ENCODE measurements at places on chromosomes 1 and 21.

- no peak for DNase-seq
Observed at GRCh38 chr1:29444081-29444715, 207.9 kb downstream of the PTPRU start.

DNA sequence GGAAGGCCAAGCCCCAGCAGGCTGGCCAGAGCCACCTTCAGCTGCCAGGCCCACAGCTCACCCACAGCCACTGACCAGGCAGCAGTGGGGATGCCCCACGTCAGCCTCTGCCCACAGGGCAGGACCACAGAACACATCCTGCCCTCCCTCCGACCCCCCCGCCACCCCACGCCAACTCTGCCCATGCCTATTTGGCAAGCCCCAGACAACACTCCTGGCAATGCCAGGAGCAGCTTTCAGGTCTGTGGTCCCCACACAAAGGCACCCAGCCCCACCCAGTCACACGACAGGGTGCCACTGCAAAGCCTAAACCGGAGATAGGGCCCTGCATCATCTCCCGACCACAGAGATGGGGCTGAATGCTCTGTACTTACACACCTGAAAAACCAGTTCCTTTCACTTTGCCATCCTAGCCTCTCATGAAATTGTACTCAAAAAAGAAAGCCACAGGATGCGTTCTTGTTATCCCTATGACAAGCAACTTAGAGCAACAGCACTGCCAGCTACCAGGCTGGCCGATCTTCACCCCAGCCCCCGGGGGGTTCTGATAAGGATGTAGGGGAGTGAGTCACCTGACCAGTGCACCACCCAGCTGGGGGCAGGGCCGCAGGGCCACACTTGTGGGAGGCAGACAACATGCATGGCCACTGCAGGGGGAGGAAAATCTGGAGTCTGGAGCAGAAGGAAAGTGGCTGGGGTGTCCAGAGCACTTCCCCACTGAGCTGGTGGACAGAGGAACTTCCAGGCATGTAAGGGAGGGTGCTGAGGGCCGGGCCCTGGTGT lies 36.2 kb downstream of the UBE2G2 start:
- DNase-seq = peak; percentile 83

GRCh38 chr1:163072658-163073057 lies 3.5 kb downstream of the RGS4 start:
- DNase-seq = no peak

DNA sequence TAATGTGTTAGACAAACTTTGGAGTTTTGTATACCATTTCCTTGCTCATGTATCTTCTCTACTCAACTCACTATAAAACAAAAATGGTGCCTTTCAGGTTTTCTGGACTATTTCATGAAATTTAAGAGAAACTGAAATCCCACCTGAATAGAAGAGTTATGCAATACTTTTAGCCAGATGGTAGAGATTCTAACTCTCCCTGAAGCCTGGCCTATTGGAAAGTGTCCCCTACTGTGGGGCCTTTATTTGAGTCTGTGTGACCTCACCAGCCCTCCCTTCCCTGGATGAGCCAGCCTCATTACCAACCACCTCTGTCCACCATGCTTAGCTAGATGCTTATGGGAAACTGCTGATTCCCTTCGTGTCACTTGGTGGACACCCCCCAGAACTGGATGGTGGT lies 35.5 kb downstream of the TBX19 start:
- no peak for DNase-seq

GRCh38 chr1:176609556-176610408 lies 146.8 kb downstream of the PAPPA2 start:
- no peak for DNase-seq

- peak; percentile 66 for DNase-seq
Observed at GRCh38 chr1:209884665-209885117, 53.3 kb upstream of the SYT14 start.

DNA sequence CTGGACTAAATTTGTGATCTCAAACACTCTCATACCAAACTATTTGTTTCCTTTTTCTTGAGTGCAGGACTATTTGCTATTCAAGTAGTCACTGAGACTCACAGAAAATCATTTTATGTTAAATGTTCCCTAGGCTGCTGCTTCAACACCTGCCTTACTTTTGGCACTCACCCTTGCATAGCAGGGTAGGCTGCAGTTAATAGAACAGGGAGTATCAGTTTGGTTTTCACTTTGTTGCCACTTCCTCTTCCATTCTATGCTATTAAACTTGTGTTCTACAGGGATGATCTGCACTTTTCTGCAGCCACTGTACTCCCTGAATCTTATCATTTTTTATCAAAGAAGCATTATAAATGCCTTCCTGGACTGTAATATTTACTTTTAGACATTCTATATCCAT lies 148.7 kb upstream of the PRMT6 start:
- DNase-seq = no peak

DNA sequence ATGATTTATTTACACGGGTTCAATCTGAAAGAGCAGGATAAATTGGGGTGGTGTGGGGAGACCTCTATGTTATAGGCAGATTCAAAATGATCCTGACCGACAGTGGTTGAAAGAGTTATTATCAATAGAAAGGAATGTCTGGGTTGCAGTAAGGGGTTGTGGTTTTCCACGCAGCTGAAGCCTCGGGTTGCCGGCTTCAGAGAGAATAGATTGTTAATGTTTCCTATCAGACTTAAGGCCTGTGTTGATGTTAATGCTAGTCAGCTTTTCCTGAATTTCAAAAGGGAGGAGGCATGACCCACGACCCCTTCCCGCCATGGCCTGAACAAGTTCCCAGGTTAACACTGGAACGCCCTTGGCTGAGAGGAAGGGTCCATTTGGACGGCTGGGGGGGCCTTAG lies 2.2 kb upstream of the UBE2J2 start:
- DNase-seq = no peak

- DNase-seq = no peak
Observed at GRCh38 chr1:228378873-228379460, 27.7 kb downstream of the TRIM11 start.

DNA sequence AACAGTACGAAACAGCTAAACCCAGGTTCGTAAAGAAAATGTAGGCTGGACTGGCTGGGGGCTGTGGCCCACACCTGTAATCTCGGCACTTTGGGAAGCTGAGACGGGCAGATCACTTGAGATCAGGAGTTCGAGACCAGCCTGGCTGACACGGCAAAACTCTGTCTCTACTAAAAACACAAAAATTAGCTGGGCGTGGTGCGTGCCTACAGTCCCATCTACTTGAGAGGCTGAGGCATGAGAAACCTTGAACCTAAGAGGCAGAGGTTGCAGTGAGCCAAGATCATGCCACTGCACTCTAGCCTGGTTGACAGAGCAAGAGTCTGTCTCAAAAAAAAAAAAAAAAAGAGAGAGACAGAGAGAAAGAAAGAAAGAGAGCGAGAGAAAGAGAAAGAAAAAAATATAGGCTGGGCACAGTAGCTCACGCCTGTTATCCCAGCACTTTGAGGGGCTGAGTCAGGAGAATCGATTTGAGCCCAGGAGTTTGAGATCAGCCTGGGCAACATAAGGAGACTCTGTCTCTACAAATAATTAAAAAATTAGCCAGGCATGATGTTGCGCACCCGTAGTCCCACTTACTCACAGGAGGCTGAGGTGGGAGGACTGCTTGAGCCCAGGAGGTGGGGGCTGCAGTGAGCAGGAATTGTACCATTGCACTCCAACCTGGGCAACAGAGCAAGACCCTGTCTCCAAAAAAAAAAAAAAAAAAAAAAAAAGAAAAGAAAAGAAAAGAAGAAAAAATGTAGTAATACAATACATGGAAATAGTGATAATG lies 35.7 kb downstream of the CAPZB start:
- no peak for DNase-seq

GRCh38 chr1:8984990-8985389 lies 39.3 kb downstream of the CA6 start:
- no peak for DNase-seq

DNA sequence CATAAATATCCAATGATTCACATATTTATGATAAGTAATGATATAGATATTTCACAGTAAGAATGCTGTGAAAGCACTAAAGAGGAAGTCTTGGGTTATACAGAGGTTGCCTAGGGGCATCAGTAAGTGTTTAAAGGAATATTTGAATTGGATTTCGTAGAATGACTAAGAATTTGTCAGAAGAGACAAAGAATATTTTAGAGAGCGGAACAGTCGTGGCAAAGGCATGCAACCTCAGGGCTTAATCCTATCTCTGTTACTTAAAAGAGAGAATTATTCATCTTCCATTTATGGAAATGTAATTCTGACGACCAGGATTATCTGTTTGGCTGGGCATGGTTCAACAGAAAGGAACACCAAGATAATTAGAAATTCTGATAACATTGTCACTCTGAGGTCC lies 171.9 kb upstream of the NR5A2 start:
- no peak for DNase-seq

DNA sequence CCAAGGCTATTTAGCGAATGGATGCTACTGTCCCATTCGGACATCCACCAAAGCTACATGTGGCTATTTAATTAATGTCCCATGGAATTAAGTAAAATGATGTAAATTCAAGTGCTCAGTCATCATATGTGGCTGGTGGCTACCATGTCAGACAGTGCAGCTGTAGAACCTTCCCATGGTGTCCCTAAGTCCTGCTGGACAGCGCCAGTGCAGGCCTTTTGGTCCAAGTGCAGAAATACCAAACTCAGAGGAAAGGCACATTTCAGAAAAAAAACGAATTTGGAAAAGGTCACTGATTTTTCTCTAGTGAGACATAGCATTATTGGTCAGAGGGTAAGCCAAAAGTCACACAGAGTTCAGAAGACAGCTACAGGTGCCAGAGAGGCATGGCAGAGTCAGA lies 17.6 kb downstream of the TMPRSS2 start:
- DNase-seq = no peak

- DNase-seq = no peak
Observed at GRCh38 chr1:230975636-230976035, 3.0 kb downstream of the TTC13 start.

DNA sequence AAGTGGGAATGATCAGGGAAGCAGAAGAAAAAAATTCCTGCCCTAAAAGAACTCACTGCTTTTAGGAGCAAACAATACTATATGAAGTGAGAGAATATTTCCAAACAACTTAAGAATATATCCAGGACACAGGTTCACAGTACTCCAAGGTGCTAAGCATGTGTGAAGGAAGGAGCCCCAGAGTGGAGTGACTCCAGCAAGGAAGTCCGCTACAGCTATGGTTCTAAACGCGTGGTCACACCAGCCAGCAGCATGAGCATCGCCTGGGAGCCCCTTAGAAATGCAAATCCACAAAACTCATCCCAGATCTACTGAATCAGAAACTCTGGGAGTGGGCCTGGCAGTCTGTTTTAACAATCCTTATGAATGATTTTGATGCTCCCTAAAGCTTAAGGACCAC lies 36.1 kb downstream of the GADD45A start:
- no peak for DNase-seq

- DNase-seq = no peak
Observed at GRCh38 chr1:227369102-227369760, 50.9 kb upstream of the CDC42BPA start.

DNA sequence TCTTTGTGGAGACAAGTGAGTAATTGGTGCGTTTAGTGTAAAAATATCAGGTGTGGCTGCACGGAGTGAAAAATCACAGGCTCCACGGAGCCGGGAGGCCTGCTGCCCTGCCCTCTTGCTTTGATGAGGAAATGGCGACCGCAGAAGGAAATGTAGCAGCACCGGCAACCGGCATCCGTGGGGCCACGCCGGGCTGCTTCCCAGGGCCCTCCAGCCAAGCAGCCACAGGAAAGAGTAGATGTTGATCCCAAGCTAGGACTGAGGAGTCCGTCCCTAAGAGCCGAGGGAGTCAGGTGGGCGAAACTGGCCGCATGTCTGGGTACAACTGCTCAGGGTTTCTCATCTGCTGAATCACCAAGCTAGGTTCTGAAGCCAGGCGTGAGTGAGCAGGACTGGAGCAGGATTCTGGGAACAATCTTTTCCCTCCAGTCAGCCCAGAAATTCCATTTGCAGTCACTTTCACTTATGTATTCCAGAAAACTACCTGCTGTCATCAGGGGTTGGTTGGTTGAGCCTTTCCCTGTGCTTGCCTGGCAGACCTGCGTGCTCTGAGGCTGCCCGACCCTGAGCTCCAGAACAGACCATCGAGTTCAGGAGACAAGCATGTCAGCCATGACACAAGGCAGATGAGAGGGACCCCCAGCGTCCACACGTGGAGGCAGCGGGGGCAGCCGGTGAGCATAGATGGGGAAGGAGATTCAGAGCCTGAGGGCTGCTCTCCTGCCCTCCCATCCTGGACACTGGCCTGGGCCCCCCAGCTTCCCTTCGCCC lies 5.8 kb upstream of the ITGB2 start:
- peak; percentile 89 for DNase-seq

GRCh38 chr1:15134285-15134684 lies 19.3 kb upstream of the TMEM51 start:
- DNase-seq = no peak

GRCh38 chr1:59171788-59172187 lies 125.1 kb upstream of the FGGY start:
- no peak for DNase-seq

DNA sequence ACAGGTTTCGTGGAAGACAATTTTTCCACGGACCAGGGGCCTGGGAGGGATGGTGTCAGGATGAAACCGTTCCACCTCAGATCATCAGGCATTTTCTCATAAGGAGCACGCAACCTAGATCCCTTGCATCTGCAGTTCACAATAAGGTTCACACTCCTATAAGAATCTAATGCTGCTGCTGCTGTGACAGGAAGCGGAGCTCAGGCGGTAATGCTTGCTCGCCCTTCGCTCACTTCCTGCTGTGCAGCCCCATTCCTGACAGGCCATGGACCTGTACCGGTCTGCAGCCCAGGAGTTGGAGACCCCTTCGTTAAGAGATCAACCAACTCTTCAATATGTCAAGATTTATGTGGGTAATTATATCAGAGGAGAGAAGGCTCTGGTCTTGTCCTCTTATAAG lies 3.3 kb upstream of the DHX9 start:
- DNase-seq = no peak

GRCh38 chr1:214615109-214615508 lies 12.1 kb downstream of the CENPF start:
- DNase-seq = no peak

- DNase-seq = no peak
Observed at GRCh38 chr1:11455967-11456570, 22.9 kb upstream of the DISP3 start.

DNA sequence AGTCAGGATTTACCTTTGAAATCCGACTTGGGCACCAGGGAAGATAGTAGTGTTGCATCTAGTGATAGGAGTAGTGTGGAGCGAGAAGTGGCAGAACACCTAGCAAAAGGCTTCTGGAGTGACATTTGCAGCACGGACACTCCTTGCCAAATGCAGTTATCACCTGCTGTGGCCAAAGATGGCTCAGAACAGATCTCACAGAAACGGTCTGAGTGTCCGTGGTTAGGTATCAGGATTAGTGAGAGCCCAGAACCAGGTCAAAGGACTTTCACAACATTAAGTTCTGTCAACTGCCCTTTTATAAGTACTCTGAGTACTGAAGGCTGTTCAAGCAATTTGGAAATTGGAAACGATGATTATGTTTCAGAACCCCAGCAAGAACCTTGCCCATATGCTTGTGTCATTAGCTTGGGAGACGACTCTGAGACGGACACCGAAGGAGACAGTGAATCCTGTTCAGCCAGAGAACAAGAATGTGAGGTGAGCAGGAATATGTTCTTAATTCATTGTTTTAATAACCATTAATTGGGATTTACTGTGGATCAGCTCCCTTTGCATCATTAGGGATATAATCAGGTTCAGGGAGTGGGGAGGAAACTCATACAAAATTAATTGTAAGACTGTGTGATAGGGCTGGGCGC lies 28.3 kb downstream of the BACH1 start:
- no peak for DNase-seq
